Inflammatory macrophage (primary cell): ENCODE measurements at places on chromosomes 2 and 18.

GRCh38 chr2:205148755-205149154 is 533.5 kb upstream of the NRP2 start:
- no peak for DNase-seq

DNA sequence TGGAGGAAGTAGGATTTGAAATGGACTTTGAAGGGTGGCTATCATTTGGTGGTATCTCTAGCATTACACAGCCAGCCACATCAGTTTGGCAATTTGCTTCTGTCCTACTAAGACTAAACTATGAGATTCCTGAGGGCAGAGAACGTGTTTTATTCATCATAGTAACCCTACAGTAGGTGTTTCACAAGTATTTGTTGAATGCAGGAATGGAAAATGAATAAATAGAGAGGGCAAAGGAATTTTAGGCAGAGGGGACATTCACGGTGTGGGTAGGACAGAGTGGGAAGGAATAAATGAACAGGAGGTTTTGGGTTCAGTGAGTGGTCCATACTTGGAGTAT is 15.7 kb upstream of the GPR39 start:
- DNase-seq = no peak

- DNase-seq = no peak
Observed at GRCh38 chr2:174337337-174338146, 2.8 kb downstream of the SP9 start.

DNA sequence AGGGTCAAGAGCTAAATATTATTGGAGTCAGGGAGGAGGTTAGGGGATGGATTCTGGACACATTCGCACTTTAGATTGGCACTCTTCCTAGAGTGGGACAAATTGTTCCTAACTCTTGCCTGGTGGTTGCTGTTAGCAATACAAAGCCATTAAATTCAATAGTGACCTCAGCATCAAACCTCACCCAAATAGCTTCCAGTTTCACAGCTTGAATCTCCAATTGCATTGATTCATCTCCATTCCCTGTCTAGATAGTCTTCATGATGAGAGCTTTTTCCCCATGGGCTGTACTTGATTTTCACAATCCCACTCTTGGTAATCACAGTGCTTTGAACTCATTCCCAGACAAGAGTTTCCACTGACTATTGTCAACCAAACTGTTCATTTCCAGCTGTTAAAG is 585.9 kb upstream of the SYT4 start:
- DNase-seq = no peak

DNA sequence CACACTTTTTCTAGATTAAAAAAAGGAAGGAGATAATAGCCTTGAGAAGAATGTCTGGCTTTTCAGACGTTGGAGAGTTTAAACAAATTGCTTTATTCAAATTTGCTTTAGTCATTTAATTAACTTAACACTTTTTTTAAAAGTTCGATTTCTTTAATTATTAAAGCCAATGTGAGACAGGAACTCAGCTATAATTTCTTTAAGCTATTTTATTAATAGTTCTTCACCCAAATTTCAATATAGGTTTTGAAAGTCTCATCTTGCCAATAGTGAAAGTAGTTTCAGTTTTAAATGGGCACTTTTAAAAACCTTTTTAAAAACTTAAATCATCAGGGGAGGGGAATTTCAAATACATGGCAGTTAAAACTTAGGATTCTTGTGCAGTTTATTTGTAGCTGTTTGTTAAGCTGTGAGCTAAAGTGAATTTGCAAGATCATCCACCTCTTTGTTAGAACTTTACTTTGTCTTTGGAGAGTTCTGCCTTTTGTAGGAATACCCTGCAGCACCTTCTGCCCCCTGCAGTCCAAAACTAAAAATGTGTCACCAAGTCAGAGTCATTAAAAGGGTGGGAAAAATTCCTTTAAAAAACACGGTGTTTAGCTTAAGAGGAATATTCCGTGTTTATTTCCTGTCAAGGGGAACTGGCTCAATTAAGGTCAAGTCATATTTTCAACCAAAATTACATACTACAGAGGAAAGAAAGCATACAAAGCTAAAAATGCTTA is 4.6 kb downstream of the TGIF1 start:
- DNase-seq = peak; percentile 56

- no peak for DNase-seq
Observed at GRCh38 chr2:232230560-232230959, 148.0 kb upstream of the ALPP start.

- no peak for DNase-seq
Observed at GRCh38 chr2:133433455-133434451, 134.5 kb downstream of the NCKAP5 start.

- no peak for DNase-seq
Observed at GRCh38 chr2:42658306-42658705, 89.9 kb downstream of the MTA3 start.

GRCh38 chr2:5666798-5667197 is 25.4 kb upstream of the SOX11 start:
- no peak for DNase-seq

DNA sequence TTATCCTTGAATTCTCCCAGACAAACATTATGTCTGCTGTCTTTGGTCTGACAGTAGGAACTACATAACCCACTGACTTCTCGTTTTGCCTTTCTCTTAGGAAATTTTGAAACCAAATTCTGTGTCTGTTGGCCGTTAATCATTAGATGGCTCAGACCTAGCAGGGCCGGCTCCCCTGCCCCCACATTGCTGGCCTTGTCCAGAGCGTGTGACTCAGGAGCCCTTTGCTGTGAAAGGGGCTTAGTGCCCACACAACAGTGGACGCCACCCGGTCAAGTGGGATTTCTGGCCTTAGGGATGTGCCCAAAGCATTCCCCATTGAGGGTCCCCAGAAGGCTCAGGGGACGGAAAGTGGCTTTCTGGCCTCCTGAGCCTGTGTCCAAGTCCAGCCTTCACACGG is 137.5 kb downstream of the CTIF start:
- peak; percentile 73 for DNase-seq

DNA sequence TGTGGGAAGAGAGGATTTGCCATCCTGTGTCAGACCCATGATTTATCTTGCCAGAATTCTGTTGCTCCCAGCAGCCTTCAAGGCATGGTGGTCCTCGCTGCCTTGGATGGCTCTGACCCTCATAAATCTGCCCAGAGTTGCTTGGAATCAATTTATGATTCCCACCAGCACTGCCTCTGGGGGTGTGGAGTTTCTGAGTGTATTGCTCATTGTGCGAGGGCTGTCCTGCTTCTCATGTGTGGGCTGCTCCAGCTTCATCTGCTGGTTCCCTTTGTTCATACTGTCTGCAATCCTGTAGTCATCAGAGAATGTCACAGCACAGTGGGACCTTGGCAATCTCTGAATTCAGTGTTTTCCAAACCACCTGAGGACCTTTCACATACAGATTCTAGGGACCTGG is 139.8 kb downstream of the CLIP4 start:
- DNase-seq = no peak

DNA sequence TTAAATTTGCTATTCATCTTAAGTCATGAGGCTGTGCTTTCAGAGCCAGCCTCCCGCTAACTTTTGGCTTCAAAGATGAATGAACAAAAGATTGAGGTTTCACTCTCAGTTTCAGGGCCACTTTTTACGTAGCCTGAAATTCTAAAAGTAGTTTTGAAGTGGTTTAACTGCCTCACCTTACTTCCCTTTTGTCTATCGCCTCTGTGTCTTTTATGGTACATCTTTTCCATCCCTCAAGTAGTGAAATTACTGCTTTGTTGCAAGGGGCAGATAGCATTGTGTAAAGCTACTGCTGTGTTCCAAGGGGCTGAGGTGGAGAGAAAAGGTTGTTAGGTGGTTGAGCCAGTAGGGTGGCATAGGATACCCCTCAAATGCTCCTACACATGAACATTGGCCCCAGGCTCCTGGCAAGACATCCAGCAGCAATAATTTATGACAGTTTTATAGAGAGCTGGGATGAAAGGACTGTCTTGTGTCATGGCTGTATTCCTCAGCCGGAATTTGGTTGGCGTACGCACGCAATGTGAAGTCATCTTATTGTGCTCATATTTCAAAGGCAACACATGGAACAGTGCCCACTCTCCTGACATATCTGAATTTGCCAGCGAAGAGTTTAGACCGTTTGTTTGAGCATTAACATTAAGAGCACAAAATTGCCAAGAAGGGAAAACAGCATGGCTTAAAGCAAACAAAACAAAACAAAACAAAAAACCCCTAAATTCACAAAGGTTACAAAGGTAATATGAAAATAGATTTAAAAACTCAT is 32.2 kb downstream of the QPCT start:
- no peak for DNase-seq

GRCh38 chr2:144708626-144709025 is 188.7 kb upstream of the ZEB2 start:
- DNase-seq = no peak

GRCh38 chr2:173157676-173158293 is 82.1 kb downstream of the MAP3K20 start:
- DNase-seq = no peak

GRCh38 chr2:233453111-233453915 is 99.0 kb downstream of the DGKD start:
- no peak for DNase-seq

DNA sequence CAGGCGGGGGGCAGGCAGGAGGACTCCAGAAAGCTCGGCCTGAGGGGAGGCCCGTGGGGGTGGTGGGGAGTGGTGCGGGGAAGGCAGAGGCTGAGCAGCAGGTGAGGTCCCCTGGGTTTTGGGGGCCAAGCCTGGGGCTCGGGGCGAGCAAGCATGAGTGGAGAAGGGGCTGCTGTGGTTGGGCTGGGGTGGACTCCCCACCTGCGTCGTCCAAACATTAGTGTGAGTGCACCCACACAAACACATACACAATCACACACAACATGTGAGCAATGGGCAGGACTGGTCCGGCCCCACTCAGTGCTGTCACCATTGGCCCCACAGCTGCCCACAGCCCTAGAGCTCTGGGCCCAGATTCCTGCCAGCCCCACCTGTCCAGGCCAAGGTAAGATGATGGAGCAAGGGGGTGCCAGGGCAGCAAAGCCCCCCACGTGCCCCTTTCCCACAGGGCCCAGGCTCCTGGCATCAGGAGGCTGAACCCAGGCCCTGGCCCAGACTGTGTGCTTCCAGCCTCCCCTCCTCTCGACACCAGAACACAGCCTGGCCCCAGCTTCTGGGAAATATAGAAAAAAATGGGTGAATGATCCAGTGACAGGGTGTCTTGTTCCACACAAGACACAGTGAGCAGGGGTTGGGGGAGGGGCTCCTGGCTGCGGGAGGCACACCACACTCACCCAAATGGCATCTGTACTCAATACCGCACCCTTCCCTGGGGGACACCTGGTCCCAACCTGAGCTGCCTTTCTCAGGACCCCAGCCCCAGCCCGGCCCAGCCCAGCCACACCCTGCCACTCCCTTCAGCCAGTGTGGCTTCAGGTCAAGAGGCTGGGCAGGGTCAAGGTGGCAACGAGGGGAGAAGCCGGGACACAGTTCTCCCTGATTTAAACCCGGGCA is 463 bp upstream of the ALPP start:
- DNase-seq = no peak

DNA sequence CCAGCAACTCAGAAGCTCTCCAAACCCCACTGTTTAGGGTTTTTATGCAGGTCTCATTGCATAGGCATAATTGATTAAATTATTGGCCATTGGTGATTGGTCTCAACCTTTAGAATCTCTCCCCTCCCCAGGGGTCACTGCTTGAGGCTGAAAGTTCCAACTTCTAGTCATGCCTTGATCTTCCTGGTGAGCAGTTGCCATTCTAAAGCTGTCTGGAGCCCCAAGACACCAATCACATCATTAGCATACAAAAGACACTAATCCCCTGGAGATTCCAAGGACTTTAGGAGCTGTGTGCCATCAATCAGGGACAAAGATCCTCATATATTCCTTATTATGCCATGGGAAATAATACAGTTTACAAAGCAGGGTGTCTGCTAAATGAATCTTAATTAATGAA is 863.4 kb upstream of the KLHL29 start:
- DNase-seq = no peak

DNA sequence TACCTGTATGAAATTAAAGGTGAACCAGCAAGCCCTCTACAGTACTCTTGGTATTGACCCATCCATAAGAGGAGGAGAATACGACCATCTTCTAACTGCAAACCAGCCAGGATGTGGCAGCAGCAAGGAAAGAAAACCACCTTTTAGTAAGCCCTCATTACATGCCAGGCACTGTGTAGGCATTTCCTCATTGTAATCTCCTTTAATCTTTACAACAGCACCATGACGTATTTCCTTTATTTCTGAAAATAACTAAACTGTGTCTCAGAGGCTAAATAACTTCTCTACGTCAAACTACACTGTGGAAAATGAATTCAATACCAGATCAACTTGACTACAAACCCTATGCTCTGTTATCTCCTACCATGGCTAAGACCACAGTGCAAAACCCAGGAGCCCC is 18.2 kb downstream of the WDR35 start:
- DNase-seq = peak; percentile 16

DNA sequence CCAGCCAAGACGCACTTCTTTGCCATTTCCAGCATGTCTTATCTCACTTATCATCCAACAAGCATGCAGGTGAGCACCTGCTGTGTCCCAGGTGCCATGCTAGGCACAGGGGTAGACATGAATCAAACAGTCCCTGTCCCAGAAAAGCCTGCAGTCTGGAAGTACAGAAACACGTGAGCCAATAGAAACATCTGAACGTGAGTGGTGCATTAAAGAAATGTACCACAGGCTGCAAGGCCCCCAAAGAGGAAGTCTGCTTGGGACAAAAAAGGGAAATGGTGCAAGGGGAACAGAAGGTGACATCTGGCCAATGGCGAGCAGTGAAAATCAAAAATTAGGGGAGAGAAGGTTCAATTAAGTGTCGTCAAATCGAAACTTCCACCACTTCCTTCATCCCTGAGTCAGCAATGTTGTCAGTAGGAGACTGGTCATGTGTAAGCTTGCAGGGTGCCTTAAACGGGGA is 17.6 kb upstream of the TMEM247 start:
- DNase-seq = peak; percentile 88

- DNase-seq = peak; percentile 88
Observed at GRCh38 chr2:159290289-159290907, 3.9 kb upstream of the WDSUB1 start.

- DNase-seq = no peak
Observed at GRCh38 chr2:2253172-2254016, 77.7 kb downstream of the MYT1L start.

- no peak for DNase-seq
Observed at GRCh38 chr2:58923869-58924268, 682.7 kb upstream of the FANCL start.

DNA sequence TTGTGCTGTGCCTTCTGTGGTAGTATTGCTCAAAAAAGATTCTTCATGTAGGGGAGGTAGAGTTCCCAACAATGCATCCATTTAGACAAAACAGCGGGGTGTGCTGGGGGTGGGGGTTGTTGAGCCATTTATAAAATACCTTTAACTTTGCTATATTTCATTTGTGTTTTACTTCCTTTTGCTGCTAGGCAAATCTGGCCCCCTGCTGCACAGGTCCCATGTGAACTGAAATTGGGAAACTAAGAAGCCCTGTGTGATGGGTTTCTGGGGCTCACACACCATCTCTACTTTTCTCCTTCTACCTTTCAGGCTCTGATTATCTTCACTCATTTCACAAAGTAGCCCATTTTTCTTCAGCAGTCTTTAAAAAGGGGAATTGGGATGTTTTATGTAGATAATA is 52.7 kb upstream of the ITGA4 start:
- no peak for DNase-seq

- DNase-seq = no peak
Observed at GRCh38 chr2:217639481-217639880, 363.3 kb downstream of the TNS1 start.
